Activated T-helper 1 cell treated with anti-CD3 and anti-CD28 coated beads, Interleukin-12 subunit alpha, Interleukin-12 subunit beta, Interleukin-2, Interleukin-4 antibody, amounts not matched to agents 30 ng/mL and 10 ng/mL and 1 ng/mL, durations not matched to agents 14 hours and 24 hours and 36 hours (primary cell): ENCODE measurements at places on chromosomes 7 and 10. TPM values are rescaled to one million over a fixed set of nuclear protein-coding genes. Genes with fewer than 3 reads are reported as not detected.

- DNase-seq, result no peak
Measured at GRCh38 chr7:50562136-50562535, 3.1 kb downstream of the DDC start.

DNA sequence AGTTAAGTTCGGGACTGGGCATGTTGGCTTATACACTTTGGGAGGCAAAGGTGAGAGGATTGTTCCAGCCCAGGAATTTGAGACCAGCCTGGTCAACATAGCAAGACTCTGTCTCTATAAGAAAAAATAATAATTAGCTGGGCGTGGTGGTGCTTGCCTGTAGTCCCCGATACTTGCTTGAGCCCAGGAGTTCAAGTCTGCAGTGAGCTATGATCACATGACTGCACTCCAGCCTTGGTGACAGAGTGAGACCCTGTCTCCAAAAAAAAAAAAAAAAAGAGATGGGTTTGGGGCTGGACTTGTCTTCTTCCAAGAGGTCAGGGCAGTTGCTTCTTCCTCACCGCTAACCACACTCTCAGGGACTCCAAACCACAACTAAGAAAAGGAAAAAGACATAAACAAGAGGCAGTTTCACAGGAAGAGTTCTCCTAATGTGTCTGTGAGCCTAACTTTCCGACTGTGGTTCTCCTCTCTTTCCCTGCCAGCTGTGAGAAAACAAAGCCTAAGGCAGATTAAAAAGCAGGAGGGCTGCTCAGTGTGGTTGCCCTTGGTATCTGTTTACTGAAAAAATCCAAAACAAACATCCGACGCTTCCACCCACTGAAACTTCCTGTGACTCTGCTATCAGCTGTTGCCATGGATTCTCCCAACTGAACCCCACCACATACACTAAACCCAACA, 2.4 kb upstream of the SERPINE1 start:
- no peak for DNase-seq

GRCh38 chr10:123399276-123399839, 245.2 kb downstream of the BUB3 start:
- DNase-seq, result no peak

DNA sequence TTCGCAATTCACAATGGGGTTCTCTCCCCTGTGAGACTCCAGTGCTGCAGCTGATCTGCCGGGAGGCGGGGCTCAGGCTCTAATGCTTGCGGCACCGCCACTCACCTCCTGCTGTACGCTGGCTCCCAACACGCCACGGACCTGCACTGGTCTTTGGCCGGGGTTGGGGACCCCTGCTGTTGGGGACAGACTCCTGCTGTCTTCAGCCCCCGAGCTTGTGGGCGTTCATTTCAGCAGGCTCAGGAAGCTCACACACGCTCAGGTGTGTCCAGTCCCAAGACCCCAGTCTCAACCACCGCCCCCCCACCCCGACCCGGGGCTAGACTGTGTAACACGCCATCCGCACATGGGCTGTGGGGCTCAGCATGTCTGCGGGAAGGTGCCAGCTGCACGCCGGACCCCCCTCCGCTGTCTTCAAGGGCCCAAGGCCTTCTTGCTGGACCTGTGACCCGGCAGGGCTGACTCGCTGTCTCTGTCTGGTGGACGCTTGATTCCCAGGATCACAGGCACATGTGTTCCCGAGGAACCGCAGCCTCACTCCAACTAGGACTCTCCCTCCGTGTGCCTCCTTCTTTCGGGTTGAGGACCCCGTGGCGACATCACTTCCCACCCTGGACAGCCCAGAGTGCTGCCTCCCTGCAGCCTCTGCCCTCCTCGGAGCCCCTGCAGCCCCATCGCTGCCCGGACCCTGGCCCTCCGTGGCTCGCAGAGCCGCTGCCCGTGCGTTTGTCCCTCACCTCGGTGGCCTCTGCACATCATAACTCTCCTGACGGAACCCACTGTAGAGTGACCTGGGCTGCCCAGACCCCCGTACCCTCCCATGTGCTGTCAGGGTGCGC, 106.4 kb downstream of the DNAJB6 start:
- no peak for DNase-seq

GRCh38 chr7:20211376-20211775, 5.8 kb downstream of the MACC1 start:
- DNase-seq, result no peak

DNA sequence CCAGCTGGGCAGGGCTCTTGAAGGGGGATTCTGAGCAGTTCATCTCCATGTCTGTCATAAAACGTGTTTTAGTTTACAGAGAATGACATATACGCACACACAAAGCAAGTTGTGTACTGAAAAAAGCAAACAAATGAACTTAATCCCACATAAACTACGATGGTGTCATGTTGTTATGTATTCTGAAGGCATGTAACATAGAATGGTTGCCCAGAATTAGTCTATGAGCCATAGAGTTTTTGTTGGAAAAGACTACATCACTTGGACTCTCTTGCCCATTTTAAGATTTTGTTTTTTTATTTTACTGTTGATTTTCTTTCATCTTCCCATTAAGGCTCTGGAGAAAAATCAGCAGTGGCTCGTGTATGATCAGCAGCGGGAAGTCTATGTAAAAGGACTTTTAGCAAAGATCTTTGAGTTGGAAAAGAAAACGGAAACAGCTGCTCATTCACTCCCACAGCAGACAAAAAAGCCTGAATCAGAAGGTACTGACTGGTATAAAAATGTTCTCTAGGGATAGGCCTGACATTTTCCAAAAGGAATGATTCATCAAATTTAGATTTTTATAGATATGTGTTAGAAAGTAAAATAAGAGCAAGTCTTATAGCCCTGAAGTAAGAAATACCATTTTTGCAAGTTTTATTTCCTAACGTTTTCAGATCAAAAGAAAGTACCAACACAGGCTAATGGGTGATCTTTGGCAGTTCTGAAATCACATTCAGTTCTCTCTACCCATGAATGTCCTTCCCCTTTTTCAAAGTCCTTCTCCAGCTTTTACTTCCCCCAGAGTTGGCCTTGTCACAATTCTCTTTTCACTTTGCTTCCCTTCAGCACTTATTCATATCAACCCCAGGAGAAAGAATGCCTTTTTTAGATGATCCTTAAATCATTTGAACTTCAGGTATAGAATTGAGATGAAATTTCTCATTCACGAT, 18.9 kb downstream of the CEP55 start:
- DNase-seq, result no peak

MAT1A gene
- not detected in 2 replicates for total RNA-seq

SORCS1 gene
- not detected in 2 replicates for total RNA-seq

UNCX gene
- not detected in 2 replicates for total RNA-seq

MSS51 gene
- 3.1 and 3.7 TPM in 2 replicates for total RNA-seq
